ENCODE measurements at places on chromosomes 1 and 21.
A peak's percentile ranks its signal among the peaks of the same experiment; 100 is the strongest.

DNA sequence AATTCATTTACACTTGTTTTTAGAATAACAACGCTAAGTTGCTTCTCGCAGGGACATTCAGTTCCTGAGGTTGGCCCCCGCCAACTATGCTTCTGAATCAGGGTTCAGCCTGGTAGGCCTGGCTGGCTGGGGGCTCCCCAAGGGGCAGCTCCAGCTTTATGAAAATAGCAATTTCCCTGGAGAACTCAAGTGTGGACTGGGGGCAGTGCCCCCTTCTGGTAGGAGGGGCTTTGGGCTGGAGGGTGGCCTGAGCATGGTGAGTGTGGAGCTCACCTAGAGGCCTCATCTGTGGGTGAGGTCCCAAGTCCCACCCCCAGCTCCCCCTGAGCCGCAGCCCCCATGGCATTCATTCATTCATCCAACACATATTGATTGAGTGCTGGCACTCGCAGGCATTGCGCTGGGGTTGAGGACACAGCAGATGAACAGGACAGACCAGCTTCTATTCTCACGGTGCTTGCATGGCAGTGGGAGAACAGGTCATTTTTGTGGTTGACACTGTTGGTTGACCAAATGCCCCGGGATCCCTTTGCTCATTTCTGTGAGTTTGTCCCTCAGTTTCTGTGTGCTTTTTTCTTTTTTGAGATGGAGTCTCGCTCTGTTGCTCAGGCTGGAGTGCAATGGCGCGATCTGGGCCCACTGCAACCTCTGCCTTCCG lies 79.2 kb downstream of the UBIAD1 start:
- no peak for DNase-seq

DNA sequence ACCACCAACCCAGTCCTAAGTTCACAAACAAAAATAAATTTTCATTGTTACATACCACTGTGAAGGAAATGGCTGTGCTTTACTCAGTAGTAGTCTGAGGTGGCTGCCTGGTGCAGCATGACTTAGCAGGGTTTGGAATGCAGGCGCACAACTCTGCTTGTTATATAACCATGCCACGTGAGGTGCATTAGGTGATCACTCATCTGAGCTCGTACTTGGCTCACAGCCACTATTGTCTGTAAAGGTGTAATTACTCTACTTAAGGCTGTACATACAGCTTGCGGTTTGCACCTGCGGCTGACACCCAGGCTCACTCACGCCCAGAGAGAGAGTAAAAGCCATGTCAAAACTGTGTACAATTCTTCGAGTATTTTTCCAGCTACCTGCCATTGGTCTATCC lies 599.4 kb downstream of the LTN1 start:
- DNase-seq: no peak

GRCh38 chr1:235470741-235471439 lies 33.4 kb downstream of the B3GALNT2 start:
- DNase-seq: no peak

DNA sequence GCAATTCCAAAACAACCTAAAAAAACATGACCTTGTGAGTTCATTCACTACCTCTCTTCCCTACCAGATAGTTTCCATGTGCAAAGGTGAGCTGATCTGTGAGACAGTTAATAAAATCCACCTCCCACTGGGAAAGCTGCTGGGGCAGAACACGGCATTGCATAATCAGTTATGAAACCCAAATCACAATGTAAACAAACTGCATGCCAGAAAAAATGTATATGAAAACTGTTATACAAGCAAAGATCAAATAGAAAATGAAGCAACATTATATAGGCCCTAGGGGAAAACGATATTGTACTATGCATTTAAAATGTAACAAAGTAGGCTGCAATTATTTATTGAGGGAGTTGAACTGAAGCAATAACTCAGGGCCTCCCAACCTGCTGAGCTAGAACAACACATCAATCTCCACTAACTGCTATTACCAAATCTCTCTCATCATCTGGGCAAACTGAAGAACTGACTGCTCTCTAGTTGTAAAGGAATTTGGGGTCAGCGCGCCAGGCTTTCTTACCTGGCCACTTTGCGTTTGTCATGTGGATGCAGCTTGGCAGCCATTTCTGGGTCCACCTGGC lies 31.0 kb downstream of the TRIT1 start:
- DNase-seq: no peak

GRCh38 chr1:202987922-202988583 lies 19.1 kb upstream of the TMEM183A start:
- peak; percentile 58 for DNase-seq

DNA sequence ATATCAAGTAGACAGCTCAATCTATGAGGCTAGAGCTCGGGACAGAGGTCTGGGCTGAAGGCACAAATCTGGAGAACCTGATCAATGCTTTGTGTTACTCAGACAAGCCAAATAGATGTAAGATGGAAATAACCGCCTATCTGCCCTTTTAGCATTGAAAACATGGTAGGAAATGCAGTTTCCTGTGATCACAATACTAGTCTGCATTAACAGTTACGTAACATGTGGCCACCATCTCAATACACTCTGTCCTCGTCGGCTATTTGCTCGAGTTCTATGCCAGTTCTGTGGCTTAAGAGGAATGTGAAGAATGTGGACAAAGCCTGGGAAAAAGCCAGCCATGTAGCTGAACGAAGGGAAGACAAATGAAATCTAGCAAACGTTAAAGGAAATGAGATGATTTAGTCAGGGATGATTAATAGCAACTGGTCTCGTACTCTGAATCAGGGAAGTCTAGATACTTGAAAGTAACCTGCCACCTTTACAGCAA lies 73.3 kb downstream of the HSF2BP start:
- DNase-seq: no peak

- no peak for DNase-seq
Observed at GRCh38 chr21:42784896-42785451, 94.4 kb downstream of the WDR4 start.

GRCh38 chr1:10292188-10292587 lies 81.8 kb downstream of the KIF1B start:
- no peak for DNase-seq

DNA sequence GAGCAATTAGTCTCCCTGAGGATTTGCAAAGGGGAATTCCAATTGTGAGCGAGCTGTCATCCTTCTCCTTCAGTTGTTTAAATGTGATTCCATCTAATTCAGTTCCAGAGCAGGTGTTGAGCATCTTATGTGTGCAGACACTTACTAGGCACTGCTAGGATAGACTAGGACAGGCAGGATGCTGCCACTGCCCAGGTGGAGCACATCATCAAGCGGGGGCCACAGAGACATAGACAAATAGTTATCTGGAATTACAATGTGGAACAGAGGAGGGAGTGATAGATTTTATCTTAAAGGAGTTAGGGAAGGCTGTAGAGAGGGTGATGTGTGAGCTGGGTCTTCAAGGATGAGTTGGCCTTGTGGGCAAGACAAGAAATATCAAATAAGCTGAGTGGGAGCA lies 55.9 kb downstream of the CDC7 start:
- DNase-seq: no peak

All from HL-60 (cell line).